ENCODE measurements at places on chromosomes 5 and 9.

DNA sequence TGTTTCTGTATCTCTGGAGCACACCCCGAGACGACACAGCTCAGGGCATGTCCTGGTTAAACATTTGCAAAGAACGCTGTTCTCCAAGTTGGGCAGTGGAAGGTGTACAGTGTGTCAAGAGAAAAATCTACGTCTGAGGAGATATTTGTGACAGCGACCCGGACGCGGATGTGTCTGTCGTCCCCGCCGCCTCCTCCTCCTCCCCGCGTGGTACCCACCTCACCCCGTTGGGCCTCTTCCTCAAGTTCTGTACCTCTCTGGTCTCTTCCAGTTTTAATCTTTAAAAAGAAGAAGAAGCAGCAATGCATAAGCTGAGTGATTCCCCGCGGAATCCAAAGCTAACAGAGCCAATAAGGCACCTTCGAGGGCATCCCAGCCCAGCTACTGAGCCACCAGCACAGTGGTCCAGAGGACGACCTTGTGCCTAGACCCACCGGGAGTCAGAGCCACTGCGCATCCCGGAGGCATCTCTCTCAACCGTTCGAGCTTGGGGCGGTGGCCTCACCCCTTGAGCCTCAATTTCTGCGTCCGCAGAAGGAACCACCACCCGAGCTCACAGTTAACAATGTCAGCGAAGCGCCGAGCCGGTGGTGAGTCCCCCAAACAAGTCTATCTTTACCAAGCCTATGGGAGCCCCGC, 467 bp downstream of the C9orf78 start:
- DNase-seq = no peak

GRCh38 chr9:87504938-87505337, 7.3 kb downstream of the DAPK1 start:
- DNase-seq = no peak

- DNase-seq = no peak
Measured at GRCh38 chr9:11779971-11780370, 913.2 kb upstream of the TYRP1 start.

DNA sequence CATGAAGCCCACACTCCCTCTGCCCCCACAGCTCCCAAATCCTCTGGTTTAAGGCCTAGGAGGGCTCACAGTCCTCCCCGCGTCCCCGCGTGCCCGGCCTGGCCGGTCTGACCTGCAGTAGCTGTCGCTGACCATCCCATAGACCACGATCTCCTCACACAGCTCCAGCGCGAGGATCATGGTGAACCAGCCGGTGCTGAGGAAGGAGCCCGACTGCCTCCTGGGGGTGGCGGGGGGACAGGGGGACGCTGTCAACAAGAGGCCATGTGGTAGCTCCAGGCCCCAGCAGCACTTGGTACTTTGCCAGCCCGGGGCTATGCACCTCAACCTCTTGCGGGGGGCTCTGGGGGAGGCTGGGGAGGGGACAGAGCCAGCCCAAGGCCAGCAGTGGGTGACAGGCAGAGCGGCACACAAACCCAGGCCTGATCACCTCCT, 7.0 kb downstream of the ST6GALNAC4 start:
- DNase-seq = no peak

- no peak for DNase-seq
Measured at GRCh38 chr9:106296426-106296825, 566.5 kb upstream of the ZNF462 start.

- DNase-seq = no peak
Measured at GRCh38 chr9:113638897-113639296, 175.4 kb downstream of the RGS3 start.

DNA sequence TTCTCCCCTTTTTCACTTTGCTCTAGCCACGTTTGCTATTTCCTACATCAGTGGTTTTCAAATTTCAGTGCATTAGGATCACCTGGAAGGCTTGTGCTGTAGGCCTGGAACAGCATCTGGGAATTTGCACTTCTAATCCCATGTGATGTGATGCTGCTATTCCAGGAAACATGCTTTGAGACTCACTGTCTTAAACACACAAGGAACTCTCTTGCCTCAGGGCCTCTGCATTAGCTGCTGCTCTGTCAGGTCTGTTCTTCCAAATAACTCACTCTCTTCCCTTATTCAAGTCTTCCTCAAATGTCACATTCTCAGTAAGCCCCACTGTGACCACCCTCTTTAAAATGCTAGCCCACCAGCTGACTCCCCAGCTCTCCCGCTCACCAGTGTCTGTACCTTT, 204.0 kb downstream of the DNAH5 start:
- no peak for DNase-seq

GRCh38 chr5:154830219-154830595, 20.2 kb downstream of the FAXDC2 start:
- no peak for DNase-seq

DNA sequence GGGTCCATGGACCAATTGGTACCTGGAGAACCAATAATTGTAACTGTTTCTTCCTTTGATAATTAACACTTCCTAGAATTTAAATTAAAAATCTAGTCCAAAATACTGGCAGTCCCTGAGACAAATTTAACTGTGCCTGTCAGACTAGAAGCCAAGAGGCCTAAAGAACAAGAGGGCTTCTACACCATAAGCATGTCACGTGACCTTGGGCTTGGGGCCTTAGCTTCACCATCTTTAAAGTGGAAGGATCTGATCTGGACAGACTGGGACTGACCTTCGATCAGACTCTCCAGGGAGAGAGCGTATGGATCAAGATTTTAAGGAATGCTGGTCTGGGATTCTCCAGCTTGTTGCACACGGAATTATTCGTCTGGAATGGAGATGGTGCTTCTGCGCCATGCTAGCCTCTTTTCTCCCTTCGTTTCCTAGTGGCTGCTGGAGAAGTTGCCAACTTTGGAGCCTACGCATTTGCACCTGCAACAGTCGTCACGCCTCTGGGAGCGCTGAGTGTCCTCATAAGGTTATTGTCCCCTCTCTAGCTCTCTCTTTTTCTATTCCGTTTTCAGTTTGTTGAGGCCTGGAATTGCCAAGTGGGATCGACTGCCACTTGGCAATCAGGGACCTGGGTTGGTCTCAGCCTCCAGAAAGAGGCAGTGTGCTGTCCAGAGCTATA, 8.4 kb downstream of the NIPAL4 start:
- DNase-seq = no peak

DNA sequence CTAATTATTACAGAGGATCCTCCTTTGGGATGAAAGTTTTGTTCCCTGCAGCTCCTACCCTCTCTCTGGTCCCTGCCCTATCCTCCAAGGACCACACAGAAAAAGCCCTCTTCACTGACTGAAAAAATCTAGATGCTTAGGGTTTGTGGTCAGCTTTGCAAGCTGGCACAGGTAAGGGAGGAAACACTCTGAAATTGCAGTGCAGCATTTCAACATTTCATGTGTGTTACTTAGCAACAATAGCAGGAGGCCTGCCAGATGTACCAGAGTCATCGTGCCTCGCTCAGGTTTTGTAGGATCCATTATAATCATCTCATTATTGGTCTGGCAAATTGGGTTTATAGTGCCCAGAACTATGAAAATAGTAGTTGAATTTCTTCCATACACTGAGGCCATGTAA, 109.5 kb downstream of the PALM2AKAP2 start:
- DNase-seq = no peak

- no peak for DNase-seq
Measured at GRCh38 chr5:34574936-34575467, 81.1 kb upstream of the RAI14 start.

DNA sequence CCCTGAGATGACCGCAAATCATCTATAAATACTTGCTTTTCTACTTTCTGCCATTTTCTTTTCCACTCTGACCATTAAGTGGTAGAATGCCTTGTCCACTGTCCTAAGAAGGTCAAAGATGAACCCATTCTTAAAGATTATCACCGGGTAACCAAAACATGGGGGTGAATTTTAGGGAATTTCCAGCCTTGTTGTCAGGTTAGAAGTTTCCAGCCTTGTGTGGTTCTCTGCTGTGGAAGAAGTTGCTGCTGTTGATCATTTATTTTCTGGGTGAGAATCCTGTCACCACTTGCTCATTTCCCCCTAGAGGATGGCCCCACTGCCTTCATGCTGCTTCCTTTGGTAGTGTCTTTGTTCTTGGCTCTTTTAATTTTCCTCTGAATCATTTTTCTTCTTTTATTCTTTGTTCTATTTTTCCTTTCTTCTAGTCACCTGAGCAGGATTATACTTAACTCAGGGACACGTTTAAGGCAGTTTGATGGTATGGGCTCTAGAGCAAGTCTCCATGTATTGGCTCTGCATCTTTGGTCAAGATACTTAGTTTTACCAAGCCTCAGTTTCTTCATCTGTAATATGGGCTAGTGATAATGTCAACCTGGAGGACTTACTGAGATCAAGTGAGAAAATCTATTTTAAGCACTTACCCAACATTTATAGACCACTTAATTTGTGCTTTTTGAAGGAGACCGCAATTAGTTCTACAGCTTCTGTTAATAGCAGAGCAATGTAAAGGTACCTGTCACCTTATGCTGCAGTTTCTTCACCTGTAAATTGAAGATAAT, 266.2 kb downstream of the ARHGAP26 start:
- DNase-seq = no peak

DNA sequence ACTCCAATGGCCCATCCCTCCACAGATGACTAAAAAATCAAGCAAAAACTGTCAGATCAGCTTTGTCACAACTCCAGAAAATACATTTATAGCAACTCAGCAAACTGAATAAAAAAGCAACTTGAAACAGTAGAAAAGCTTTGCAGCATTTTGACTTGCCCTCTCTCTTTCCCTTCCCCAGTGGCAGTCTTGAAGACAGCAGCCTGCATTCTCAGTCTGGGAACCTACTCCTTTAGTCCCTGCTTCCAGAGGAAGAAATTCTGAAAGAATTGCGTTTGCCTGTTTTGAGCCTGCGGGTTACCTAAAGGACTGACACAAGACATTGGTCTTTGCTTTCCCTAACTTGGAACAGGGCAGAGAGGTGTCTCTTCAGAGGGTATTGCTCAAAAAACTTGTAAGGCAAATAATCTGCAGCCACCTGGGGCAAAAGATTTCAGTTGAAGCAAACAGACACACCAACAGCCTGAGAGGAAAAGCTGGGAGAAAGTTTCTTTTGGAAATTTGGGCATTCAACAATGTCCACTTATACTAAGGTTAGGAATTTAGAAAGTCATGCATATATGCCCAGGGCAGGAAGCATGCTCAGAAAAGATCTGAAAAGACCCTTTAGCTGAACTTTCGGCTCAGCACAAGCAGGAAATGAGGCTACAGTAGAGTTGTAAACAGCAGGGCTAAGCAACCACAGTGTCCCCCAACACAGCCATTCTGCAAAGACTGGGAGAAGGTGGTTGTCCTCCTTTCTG, 15.2 kb upstream of the SLC35D2 start:
- no peak for DNase-seq

DNA sequence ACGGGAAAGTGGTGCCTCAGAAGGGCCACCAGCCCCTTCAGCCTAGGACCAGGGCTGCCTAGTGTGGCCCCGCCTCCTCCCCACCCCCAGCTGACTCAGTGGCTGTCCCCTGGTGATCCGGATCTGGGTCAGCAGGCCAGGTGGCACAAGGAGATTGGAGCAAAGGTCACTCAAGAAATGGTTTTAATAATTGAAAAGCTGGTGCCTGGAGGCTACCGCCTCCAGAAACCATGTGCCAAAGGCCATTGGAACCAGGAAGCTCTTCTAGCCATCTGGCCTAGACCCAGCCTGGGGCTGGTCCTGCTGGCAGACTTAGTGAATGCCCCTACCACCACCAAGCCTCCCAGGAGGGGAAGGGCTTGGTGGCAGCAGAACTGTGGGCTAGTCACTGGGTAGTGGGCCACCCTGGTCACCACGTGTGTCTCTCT, 1.5 kb downstream of the ST6GALNAC4 start:
- no peak for DNase-seq

DNA sequence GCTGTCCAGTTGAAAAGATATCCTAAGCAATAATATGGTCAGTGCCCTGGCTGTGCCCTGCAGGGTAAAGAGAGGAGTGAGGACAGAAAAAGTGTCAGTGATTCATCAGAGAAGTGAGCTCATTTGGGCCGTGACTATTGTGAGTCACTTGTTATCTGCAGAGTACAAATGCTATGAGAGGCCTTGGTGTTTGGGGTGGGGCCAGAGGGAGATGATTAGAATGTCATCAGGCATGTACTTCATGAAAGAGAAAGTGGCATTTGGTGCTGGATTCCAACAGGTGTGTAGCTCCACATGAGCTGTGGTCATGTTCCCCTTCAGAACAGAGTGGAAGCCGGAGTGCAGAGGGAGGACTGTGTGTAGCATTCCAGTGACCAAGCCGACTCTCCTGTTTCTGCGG, 174.1 kb downstream of the KDM4C start:
- DNase-seq = no peak

DNA sequence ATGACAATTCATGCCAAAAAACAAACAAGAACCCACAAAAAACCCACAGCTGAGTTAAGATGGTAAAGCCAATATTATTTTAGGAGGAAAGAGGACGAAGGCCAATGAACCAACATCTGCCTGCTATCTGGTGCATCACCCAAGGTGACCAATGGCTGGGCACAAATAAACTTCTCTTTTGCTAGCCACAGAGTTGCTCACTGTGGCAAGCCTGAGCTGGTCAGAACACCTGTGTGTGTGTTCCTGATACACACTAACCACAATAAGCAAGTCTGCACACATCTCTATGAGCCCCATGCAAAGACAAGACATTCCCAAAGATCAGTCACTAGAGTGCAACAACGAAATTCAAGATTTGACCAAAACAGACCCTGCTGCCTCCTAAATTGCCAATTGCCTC, 63.1 kb downstream of the RNF38 start:
- DNase-seq = no peak

GRCh38 chr5:130870691-130871090, 294.4 kb downstream of the HINT1 start:
- DNase-seq = no peak

GRCh38 chr9:98222885-98223691, 30.7 kb upstream of the CORO2A start:
- DNase-seq = no peak

GRCh38 chr5:137136991-137137632, 362.0 kb downstream of the SPOCK1 start:
- no peak for DNase-seq

DNA sequence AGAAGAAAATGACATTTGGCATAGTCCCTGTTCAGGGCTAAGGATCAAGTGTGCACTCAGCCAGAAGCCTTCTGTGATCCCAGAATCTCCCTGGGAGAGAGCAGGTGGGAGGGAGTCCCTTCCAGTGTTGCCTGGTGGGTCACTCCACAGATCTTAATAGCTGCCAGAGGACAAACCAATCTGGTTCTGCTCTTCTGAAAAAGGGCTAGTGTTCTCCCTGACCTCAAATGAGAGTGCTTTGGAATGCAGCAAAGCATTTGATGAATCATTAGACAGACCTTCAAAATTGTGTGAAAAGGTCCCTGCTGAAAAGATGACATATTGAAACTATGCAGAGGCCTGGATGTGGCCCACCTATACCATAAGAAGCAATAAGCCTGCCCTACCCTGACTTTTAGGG, 339.7 kb downstream of the TMEM232 start:
- no peak for DNase-seq

Measured in stimulated activated CD8-positive, alpha-beta memory T cell treated with anti-CD3 and anti-CD28 coated beads, Interleukin-2, amount 100 ng/mL, for 1 hour (primary cell).